ENCODE measurements at places on chromosomes 1 and 21. TPM values are rescaled to one million over a fixed set of nuclear protein-coding genes. Genes with fewer than 3 reads are reported as not detected.
A peak's percentile ranks its signal among the peaks of the same experiment; 100 is the strongest.

Gene TGFB2
- 0.23 TPM for total RNA-seq

Gene DCST1
- total RNA-seq = not detected

GRCh38 chr1:205294175-205294917 is 27.2 kb downstream of the NUAK2 start:
- no peak overlapping the region for H3K27ac ChIP-seq
- peaks cover 71% of the 10 kb centered on the region for H3K4me1 ChIP-seq
- DNase-seq = no peak
- no peak overlapping the region for H3K4me3 ChIP-seq
- no peaks in the 10 kb centered on the region for H3K36me3 ChIP-seq

GRCh38 chr21:8988696-8989095 is 1532.7 kb upstream of the TPTE start:
- H3K36me3 ChIP-seq = no peaks in the 10 kb centered on the region
- no peak for DNase-seq
- no peak overlapping the region for H3K27ac ChIP-seq
- H3K27me3 ChIP-seq = peaks cover 30% of the 10 kb centered on the region

- no peaks in the 10 kb centered on the region for H3K27me3 ChIP-seq
- peak; percentile 20 for DNase-seq
- H3K4me3 ChIP-seq = no peak overlapping the region
- peaks cover 20% of the 10 kb centered on the region for H3K4me1 ChIP-seq
Measured at GRCh38 chr1:58392083-58392482, 154.4 kb downstream of the OMA1 start.

GRCh38 chr1:199550199-199551065 is 477.1 kb upstream of the NR5A2 start:
- H3K4me1 ChIP-seq = no peaks in the 10 kb centered on the region
- no peak overlapping the region for H3K27ac ChIP-seq
- H3K4me3 ChIP-seq = no peak overlapping the region

DNA sequence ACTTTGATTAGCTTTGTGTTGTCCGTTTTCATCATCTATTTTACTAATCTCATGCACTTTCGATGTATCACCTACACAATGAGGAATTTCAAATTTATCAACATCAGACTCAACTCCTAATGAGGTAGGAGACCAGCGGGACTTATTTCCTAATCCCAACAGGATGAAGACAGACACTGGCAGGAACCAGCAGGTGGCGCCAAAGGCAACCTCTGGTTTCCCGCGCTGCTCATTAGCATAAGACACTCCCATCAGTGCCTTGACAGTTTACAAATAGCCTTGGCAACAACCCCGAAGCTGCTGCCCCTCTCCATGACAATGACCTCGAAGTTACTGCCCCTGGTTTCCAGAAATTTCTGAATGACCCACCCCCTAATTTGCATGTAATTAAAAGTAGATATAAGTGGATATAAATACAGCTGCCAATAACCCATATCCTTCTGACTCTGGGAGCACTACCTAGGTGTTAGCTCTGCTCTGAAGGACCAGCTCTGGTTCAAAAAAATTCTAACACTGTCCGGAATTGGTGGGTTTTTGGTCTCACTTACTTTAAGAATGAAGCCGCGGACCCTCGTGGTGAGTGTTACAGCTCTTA is 974.8 kb downstream of the ADGRL2 start:
- H3K4me3 ChIP-seq = no peak overlapping the region
- H3K36me3 ChIP-seq = no peaks in the 10 kb centered on the region
- H3K4me1 ChIP-seq = no peaks in the 10 kb centered on the region
- H3K27ac ChIP-seq = no peak overlapping the region
- H3K27me3 ChIP-seq = no peaks in the 10 kb centered on the region

- no peak for DNase-seq
- no peaks in the 10 kb centered on the region for H3K27me3 ChIP-seq
- no peaks in the 10 kb centered on the region for H3K4me1 ChIP-seq
- no peak overlapping the region for H3K27ac ChIP-seq
Measured at GRCh38 chr1:9106286-9106685, 22.6 kb downstream of the GPR157 start.

DNA sequence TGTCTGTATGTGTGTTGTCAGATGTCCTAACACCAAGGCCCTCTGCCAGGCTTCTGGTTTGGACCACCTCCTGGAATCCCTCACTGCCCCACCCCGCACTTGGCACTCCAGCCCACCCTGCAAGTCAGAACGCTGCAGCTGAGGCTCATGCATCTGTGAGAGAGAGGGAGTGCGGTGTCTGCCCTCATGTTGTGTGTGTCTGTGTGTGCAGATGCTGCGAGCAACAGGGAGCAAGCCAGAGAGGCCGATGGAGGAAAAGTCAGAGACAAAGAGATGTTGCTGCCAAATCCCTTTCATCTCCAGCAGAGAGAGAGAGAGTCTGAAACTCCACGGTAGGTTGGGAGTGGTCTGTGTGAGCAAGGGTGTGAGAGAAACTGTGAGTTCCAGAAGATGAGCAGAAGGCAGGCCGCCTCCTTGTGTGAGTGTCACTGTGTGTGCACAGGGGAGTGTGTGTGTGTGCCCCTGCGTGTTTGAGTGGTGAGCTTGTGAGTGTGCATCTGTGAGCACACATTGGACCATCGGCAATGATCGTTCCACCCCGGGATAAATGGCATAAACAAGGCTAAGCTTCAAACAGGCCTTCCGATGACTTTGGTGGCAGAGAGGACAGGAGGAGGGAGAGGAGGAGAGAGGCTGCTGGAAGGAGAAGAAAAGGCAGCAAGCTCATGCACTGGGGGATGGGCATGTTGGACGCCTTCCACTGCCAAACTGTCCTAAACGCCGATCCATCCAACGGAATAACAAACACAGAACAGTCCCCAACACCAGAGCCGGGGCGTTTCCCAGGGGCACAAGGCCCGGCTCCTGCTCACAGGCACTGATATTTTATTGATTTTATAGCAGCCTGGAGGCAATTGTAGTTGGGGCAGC is 99.2 kb upstream of the GRIK3 start:
- H3K36me3 ChIP-seq = no peaks in the 10 kb centered on the region
- no peak overlapping the region for H3K4me3 ChIP-seq
- peaks cover 29% of the 10 kb centered on the region for H3K27me3 ChIP-seq
- H3K4me1 ChIP-seq = no peaks in the 10 kb centered on the region

DNA sequence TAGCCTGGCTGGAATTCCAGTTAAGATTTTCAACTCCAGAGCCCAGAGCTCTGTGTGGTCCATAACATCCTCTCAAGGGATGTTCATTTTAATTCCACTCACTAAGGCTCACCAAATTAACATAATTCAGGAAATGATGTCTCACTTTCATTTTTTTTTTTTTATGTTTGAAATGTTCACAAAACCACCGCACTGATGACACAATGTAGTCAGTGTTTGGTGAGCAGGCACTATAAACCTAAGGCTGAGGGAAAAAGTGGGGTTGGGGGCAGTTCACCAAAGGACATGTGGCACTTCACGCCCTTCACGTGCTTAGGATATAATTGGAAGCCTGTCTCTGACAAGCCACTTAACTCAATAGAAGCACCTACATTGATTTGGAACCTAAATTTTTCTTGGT is 177.3 kb upstream of the CAMK1G start:
- no peaks in the 10 kb centered on the region for H3K4me1 ChIP-seq
- no peaks in the 10 kb centered on the region for H3K27me3 ChIP-seq
- H3K27ac ChIP-seq = no peak overlapping the region
- no peak for DNase-seq
- H3K4me3 ChIP-seq = no peak overlapping the region
- H3K36me3 ChIP-seq = no peaks in the 10 kb centered on the region

Gene ARHGAP29
- total RNA-seq = 0.54 TPM

Gene ITLN2
- total RNA-seq = not detected

DNA sequence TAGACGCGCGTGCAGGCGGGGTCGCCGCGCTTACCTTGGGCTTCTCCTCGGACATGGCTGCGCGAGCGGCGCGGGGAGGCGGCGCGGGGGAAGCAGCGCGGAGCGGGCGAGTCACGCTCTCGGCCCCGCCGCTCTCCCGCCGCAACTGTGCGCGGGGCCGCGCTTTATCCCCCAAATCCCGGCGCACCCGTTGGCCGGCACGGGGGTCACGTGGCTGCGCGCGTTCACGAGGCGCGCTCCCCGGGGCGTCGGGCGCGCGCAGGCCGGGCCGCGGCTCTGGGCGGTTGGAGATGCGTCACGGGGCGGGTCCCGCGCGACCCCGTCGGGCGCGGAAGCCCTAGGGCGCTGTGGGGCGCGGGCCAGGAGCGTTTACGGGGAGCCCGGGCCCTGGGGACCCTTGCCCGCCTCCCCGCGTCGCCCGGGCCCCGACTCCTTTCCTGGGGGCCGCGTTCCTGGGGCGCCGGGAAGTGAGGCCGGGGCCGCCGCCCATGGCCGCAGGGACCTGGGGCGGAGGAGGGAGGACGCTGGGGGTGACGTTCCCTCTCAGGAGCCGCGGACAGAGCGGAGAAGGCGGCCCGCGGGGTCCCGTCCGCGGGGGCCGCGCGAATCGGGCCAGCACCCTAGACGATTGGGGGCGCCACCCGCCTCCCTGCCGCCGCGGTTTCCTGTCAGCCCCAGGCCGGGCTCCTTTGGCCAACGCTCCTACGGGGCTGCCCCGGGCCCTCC is at the start of gene SUMO3:
SUMO3 (minus strand) TSS at position 149 of the 726 bp plus-strand sequence; CDS start at position 55, 94 bp downstream.
- DNase-seq = peak; percentile 82
- H3K27me3 ChIP-seq = no peaks in the 10 kb centered on the region
- peaks cover 29% of the 10 kb centered on the region for H3K4me1 ChIP-seq
- H3K36me3 ChIP-seq = peaks cover 2% of the 10 kb centered on the region

Gene S1PR1
- total RNA-seq = 178 TPM

DNA sequence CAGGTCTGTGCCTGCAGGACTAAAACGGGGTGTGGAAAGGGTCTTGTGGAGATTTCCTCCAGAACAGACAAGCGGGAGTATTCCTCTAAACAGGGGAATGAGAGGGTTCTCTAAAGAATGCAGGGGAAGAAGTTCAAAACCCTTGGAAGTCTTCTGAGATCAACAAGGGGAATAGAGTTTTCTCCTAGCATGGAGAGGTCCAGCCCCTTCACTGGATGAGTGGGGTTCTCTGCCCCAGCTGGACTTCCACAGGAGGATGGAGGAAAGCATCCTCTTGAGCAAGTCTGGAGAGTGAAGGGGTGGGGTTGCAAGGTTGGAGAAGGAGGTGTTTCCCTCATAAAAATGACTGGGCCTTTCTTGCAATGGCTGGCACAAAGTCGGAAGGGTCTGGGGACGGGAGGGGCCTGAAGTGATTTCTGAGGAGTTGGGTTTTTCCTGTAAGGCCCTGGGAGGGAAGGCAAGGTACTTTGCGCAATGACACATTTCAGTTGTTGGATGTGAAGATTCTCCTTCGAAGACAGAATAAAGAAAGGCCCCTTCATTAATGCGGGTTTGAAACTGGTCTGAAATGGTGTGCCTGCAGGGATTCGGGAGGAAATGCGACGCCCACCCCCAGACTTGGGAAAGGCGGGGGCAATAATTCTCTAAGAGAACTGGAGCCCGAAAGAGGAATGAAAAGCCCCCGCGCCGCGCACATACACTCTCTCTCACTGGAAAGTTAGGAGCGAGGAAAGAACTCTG is 884 bp downstream of the SPATA6 start:
- DNase-seq = no peak
- peaks cover 3% of the 10 kb centered on the region for H3K4me1 ChIP-seq
- H3K4me3 ChIP-seq = peak overlapping the region; percentile 63

- H3K4me1 ChIP-seq = no peaks in the 10 kb centered on the region
- no peaks in the 10 kb centered on the region for H3K27me3 ChIP-seq
- no peak overlapping the region for H3K27ac ChIP-seq
- no peak for DNase-seq
Measured at GRCh38 chr21:40186045-40186444, 318.8 kb downstream of the PCP4 start.

DNA sequence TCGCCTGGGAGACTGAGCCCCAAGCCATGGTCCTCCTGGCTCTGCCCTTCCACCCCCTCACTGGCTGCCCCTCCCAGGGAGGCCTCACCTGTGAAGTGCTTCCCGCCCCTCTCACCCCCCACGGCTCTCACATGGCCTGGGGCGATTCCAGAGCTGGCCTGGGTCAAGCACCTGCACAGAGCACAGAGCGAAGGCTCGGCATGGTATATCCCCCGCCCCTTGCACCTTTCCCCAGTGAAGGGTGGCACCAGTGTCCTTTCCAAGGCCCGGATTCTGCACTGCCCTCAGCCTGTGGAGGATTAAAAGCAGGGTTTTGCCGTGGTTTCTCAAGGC is 1.1 kb upstream of the AJAP1 start:
- no peak overlapping the region for H3K27ac ChIP-seq
- no peak overlapping the region for H3K4me3 ChIP-seq
- no peaks in the 10 kb centered on the region for H3K36me3 ChIP-seq
- peaks cover 9% of the 10 kb centered on the region for H3K4me1 ChIP-seq

GRCh38 chr1:61888808-61889207 is 146.5 kb downstream of the PATJ start:
- H3K4me3 ChIP-seq = no peak overlapping the region
- H3K27ac ChIP-seq = no peak overlapping the region
- H3K27me3 ChIP-seq = no peaks in the 10 kb centered on the region

Gene MXRA8
- 0.99 TPM for total RNA-seq
